Non-pigmented ciliary epithelial cell (primary cell): ENCODE measurements at places on chromosomes 12 and 14.

- peak; percentile 45 for DNase-seq
These were observed 305.3 kb upstream of the DDHD1 start for GRCh38 chr14:53458368-53458814.

- DNase-seq: peak; percentile 6
These were observed 15.4 kb downstream of the C1S start for GRCh38 chr12:7075939-7076338.

- no peak for DNase-seq
These were observed 227.7 kb upstream of the DDHD1 start for GRCh38 chr14:53380867-53381225.

DNA sequence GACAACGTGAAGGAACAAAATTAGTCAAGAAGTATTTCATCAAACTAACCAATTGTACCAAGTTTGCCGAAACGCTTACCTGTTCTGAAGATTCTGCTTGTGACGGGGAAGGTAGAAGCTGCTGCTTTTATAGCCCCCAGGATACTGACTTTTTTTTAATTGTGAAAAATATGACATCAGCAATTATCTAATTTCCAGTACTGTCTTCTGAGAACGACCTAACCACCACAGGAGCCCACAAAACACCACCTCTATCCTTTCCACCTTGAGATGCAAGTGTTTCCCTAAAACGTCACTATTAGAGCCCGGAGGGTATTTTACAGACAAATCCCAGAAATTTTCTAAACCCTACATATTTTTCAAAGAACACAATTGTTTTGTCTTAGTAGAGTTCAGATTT lies at the start of gene IL22:
Gene IL22, minus strand, starts transcription at position 101 of the 400 bp plus-strand sequence. CDS start 156 bp downstream, outside the sequence.
- no peak for DNase-seq

DNA sequence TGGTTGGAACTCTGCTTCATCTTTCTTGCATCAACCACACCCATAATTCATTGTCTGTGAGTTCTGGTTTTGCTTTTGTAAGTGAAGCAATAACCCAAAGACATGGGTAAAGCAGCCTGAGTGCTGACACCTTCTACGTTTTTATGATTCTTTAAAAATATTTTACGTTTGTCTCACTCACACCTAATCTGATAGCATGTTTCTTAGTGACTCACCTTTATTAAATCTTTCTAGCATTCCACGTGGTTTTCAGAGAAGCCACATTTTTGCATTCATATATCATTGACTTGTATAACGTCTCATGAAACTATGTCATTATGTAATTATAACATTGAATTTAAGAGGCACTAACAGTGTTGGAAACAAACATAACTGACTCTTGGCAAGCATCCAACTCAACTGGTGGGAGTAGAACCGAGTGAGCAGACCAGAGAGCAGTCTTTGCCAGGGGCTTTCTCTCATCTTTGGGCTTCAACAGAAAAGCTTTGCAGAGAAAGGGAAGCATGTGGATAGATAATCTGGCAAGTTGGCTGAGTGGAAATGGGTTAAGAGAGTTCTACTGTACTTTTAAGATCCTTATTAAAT lies 118.8 kb downstream of the TPH2 start:
- DNase-seq: peak; percentile 5

DNA sequence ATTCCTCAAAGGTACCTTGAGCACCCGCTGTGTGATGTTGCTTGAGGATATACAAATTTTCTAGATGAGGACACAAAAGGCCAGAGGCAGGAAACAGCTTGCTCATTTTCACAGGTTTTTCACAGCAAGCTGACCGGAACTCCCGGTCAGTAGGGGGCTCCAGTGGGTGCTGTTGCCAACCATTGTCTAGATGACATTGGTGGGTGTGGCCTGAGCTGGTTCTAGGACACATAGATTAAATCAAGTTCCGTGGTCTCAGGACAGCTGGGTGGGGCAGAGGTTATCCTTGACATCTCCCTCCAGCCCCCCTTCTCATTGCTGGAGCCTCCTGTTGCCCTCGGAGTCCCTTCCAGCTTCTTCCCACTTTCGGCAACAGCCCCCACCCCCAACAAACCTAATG lies 153.6 kb upstream of the FKBP4 start:
- no peak for DNase-seq

DNA sequence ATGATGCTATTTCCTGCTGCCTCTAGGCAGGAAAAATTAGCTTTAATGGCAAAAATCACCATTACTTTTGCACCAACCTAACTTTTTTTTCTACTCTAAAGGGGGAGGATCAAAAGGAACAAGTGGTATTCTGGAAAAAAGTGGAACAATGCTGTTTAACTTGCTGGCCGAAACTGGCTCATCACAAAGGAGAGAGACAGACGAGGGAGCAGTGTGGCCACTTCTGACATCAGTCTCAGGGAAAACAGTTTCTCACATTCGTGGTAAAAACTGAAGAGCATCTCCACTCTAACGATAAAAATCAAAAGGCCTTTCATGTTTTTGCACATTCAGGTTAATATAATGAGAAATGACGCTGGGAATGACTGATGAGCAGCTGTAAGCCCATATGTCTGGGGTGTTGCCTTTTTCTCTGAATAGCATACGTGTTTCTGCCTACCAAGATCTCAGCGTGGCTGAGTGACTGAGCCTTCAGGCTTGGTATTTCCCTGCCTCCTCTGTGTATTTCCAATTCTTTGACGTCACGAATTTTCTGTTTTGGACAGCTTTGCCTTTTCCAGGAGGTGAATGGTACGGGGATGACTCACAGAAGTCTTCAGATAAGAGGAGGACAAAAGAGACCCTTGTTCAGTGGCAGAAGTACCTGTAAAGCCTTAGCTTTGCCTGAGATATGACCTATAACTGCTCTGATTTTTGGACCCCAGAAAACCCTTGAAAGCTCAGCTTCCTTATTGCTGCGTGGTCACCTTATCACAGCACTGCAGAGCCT lies 358.8 kb downstream of the GLT1D1 start:
- no peak for DNase-seq

DNA sequence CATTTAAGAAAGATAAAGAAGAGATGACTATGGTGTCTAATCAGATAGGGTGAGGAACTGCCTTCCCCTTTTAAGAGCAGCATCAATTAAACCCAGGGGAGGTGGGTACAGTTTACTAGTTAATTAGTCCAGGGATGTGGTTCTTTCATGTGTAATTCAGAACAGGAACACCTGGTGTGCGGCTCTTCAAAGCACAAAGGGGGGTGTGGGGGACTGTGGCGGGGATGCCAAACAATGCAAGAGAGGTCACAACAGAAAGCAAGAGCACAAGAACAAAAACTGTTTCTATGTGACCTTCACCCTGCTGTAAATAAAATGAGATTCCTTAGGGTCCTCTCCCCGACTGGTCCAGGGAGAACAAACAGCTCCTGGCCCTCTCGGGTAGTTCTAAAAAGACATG lies 183.9 kb upstream of the SOX5 start:
- DNase-seq: no peak

- no peak for DNase-seq
These were observed 2.3 kb downstream of the HDAC7 start for GRCh38 chr12:47817272-47818006.

DNA sequence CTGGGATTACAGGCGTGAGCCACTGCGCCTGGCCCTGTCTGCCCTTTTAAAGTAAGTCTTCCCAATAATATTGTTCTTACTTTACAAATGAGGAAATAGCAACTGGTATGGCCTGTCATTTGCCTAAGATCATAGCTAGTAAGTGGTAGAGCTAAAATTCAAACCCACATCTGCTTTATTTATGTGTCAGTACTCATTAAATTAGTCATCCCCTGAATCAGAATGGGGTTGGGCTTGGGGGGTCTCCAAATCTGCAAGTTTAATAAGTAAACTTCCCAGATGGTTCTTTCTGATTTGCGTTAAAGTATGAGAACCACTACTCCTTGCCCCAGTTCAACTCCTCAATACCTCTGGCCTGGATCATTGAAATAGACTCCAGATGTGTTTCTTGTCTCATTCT lies 96.2 kb downstream of the FAR2 start:
- no peak for DNase-seq

- no peak for DNase-seq
These were observed 114.5 kb downstream of the EGLN3 start for GRCh38 chr14:33836203-33836899.

- no peak for DNase-seq
These were observed 361.3 kb upstream of the TMTC1 start for GRCh38 chr12:30144777-30145683.

GRCh38 chr12:41932470-41932991 lies 212.1 kb downstream of the GXYLT1 start:
- no peak for DNase-seq

DNA sequence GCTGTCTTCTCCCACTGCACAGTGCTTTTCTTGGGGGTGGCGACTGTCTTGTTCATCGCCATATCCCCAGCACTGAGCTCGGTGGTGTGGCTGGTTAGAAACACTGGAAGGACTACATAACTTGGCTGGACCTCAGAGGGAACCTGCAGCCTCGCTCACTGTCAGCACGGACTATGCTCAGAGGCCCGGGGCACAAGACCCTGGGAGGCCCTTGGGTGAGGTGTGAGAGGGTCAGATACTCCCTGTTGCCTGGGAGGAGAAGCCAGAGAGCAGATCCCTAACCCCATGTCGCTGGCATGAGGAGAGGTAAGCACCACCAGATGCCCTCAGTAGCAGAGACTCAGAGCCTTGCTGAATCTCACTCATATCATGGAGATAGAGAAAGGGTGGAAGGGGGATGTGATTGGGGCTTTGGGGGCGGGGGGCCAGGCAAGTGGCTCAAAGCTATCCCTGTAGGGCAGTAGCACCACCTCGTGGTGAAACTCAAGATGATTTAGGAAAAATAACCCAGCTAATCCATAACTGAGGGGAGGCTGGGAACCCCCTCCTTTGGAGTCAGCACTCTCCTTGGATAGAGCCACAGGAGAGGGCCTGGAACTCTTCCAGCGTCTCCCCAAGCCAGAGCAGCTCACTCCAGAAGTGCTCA lies 18.7 kb upstream of the HDAC7 start:
- DNase-seq: no peak

- no peak for DNase-seq
These were observed 57.9 kb upstream of the ERGIC2 start for GRCh38 chr12:29438752-29439408.
